GM04503 (cell line): ENCODE measurements at places on chromosomes 5 and 9.

- no peak for DNase-seq
These were observed 259.5 kb downstream of the BNC2 start for GRCh38 chr9:16611001-16611400.

DNA sequence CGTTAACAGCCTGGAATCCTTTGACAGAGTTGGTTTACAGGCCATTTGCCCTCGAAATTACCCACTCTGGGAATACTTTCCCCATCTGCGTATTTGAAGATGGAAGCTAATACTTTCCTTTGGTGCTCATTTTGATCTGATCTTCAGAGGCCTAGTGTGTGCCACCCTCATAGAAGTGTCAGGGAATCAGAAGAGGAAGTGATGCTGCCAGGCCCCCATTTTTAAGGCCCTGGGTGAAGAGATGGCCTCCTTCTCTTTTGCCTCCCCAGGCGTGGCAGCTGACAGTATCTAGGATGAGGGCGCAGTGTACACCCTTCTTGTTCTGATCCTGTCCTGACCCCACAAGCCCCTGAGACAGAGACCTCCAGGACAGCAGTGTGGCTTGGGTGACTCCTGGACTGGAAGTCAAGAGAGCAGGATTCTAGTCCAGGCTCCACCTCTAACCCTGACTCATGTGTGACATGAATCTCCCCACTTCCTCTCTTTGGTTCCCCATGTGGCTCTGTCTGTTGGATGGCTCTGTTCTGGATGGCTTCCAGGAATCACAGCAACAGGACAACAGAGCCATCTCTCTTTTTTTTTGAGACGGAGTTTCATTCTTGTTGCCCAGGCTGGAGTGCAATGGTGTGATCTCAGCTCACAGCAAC, 27.8 kb downstream of the CSF1R start:
- DNase-seq = peak; percentile 88

DNA sequence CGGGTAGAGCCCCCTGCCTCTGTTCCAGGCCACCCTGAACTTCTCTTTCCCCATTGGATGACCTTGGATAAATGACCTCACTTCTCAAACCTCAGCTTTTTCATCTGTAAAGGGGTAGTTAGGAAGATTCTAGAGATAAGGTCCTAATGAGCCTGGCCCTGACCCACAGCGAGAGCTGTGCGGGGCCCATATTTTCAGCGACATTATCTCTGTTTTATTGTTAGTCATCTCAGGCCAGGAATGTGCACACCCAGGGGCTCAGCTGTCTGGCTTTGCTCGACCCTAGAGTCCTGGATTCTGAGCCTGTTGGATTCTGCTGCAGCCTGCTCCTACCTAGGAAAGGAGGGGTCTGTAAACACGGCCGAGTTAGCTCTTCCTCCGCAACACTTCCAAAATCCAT, 81.2 kb upstream of the LMX1B start:
- DNase-seq = no peak

DNA sequence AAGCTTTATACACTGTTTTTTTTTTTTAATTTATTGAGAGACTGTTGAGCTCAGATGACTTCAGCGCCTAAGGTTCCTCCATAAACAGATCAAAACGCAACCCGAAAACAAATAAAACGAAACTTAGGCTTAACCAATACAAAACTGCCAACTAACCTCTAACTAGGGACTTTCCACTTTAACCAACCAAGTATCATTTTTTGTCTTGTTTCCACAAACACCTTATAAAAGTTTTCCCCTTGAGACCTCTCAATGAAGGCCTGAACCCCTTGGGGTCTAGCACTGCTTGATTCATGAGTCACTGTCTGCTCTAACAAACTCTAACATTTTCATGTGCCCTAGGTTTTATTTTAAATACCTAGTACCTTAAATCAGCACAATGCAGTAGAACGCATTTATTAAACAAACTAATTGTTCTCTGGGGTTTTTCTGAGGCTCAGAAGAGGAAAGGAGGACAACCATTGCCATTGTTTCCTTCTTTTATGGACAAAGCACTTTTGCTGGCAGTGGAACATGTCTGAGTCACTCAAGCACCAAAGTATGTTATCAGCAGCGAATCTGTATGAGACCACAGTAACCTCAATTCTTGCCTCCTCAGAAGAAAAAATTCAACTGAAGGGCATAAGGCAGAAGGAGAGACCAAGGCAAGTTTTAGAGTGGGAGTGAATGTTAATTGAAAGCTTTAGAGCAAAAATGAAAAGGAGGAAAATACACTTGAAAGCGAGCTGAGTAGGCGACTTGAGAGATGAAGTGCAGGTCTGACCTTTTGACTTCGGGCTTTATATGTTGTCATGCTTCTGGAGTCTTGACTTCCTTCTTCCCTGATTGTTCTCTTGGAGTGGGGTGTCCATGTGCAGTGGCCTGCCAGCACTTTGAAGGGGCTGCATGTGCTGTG, 97.7 kb upstream of the HCN1 start:
- DNase-seq = no peak

DNA sequence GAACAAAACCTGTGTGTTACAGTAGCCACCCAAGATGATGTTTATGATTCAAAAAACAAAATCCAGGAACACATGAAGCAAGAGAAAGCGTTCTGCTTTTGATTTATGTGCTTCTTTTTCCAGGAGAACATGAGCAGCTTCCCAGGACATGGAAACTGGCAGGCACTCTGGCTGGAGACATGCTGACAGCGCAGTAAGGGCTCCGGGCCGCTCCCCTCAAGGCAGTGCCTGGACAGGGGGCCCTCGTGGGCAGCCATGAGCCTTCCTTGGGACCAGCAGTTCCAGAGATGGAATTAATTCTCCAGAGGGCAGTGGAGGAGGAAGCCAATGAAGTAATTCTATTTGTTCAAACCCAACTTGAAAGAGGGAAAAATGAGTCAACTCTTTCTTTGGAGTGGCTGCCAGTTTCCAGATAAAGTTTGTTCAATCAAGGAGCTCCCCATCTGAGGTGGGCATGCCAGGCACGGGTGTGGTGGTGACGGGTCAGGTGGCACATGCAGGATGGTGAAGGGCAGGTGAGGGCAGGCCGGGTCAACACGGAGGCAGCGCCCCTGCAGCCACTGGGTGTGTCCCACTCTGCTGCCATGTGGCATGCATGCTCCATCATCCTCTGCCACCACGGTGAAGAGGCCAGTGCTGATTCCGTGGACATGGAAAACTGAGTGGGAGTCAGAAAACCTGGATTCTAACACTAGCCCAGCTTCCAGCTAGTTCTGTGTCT, 83.8 kb downstream of the OTULIN start:
- no peak for DNase-seq

GRCh38 chr5:177450667-177451424, 4.2 kb downstream of the PRR7 start:
- no peak for DNase-seq

DNA sequence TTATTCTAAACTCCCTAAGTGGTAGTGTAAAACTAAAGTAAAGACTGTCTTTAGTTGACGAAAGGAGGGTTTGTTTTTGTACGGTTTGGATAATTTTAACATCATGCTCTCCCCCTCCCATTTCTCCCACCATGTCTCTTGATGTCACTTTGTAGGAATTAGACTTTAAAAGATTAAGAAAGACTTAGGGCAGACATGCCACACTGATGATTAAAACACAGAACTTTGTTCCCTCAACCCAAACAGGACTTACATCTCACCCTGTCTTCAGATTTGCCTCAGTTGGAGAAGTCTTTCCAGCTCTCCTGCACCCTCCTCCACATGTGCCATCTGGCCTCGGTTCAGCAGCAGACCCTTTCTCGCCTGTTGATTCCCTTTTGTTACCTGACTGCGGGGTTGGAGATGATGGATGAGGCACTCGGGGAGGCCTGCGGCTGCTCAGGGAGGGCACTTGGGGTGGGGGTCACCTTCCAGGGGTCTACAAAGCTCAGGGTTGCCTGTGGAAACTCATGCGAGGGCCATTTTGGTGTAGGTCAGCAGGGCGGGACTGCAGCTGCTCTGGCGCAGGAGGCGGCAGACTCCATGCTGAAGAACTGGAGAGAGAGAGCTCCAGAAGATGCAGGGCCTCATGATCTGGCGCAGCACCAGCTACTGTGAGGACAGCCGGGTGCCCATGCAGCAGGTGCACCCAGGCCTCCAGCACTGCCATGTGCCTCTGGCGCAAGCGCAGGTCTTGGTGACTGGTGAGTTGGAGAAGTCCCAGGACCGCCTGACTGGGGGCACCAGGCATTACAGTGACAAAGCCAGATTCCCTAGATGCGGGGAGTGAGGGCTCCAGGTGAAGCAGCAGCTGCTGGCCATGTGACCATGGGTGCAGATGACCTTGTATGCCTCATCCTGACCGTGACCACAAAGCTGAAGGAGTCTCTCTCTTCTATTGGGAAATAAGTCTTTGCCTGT, 24.5 kb upstream of the EXOC3 start:
- DNase-seq = no peak

DNA sequence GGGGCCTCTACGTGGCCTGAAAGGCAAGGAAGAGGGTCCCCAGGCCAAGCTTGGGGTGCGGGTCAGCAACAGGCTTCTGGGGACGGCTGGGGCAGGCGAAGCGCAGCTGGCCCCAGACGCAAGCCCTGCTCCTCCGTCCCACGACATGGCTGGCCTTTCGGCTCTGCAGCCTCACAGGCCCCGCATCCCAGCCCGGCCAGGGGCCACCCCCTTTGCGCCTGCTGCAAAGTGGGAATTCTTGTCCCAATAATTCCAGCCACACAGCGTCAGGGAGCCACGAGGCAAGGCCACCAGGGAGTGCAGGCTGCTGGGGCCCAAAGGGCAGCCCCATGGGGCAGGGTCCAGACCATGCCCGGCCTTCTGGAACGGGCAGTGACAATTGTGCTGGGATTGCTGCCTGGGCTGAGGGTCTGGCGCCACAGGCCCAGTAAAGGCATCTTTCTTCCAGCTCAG, 1.1 kb upstream of the ENTPD2 start:
- no peak for DNase-seq

DNA sequence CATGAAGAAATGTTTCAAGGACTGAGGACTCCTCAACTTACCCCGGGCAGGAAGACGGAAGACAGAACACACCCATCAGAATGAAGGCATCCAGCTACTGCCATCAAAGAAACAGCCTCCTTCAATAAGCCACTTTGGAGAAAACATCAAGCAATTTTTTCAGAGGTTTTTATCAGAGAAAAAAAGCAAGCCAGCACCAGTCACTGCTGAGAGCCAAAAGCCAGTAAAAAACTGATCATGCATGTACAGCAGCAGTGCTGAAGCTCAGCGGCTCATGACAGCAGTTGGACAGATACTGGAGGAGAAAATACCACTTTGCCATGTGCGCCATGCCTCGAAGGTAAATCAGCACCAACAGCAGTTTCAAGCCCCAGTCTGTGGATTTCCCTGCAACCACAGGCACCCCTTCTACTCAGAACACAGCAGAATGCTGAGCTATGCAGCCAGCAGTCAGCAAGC, 10.1 kb upstream of the ZNF484 start:
- DNase-seq = no peak

DNA sequence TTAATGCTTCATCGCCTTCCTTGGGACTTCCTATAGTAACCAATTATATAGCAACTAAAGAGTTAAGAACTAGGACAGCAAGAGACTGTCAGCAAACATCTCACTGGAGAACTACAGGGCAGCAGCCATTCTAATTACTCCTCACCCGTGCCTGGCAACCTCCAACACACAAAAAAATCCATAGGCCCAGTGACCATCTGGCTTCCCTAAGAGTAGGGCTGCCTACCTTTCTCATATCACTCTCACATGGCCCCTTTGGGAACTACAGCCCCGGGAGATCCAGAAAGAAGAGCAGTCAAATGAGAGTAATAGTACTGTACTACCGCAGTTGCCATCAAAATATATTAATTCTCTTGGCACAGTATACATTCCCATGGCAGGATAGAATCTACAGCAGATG, 5.7 kb downstream of the DCAF10 start:
- no peak for DNase-seq

- no peak for DNase-seq
These were observed 64.7 kb upstream of the LARP1 start for GRCh38 chr5:154690488-154690887.

DNA sequence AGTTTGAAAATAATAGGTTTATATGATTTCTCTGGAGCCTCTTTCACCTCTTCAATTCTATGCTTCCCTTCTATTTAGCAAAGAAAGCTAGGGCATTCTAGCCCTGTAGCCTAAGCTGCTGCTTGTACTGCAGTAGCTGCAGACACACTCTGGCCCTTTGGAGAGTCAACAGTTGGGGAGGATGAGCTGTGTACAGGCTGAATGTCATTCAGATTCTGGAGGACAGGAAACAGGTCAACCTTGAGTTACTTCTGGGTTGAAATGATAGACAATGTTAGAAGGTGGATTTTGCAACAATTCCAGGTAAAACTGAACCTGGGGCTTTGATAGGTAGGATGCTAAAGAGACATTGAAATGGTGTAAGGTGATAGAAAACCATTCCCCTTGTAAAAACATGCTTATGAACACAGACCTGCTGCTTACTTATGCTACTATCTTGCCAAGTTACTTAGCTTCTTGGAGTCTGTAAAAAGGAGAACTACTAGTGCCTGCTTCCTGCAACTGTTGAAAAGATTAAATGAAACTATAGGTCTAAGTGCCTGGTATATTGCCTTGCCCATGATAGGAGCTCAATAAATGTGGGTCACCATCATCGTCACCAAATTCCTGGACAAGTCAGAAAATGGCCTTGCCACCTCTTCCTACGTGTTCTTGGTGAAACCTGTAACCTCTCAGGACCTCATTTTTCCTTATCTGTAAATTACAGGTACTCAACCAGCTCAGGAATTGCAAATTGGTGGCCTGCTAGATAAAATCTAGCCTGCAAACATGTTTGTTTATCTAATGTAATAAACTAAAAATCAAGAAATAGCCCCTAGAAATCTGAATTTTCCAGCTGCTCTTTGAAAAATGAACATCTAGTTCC, 83.7 kb downstream of the GALNT10 start:
- no peak for DNase-seq

DNA sequence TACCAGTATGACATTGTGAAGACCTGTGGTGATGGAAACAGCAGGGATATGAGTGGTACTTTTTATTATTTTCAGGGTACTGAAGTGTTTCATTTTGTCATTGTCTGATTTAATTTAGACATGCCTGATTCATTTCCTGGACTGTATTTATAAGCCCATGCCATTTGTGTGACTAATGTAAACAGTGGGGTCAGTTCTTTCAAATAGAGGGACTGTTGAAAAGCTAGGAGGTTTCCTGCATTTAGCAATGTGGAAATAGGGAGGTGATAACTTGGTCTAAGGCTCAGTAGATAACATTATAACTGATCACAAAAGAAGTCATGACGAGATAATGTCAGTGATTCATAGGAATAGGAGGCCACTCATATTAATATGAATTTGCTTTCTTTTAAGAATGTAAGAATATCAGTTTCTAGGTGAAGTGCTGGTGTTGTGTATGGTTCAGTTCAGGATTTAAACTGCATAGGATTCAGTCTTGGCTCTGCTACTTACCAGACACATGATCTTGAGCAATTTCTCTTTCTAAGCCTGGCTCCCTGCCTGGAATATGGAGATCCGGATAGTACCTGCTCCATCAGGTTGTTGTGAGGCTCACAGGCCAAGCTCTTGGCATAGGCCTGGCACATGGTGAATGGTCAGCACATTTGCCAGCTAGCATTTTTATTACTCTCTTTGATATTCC, 7.5 kb downstream of the RASGRF2 start:
- peak; percentile 38 for DNase-seq

DNA sequence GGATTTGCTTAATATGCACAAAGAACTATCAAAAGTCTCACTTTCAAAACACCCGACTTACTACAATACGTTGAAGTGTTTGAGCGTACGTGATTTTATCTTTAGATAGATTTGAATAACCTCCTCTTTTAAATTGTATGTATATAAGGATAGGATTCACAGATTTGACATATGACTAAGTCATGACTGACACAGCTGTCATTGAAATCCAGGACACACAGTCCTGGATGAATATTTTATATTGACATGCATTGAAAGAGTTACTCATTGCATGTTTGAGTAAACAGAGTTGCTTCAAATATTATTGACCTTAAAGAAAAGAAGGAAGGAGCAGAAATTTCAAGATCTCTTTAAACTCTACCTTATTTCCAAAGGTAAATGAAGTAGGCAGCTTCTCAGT, 3.3 kb downstream of the MUSK start:
- no peak for DNase-seq
